SK-N-DZ (cell line): ENCODE measurements at places on chromosomes 5 and 9.

GRCh38 chr9:31334837-31335528 lies 1049.5 kb upstream of the ACO1 start:
- DNase-seq, result no peak

- no peak for DNase-seq
Measured at GRCh38 chr5:114407783-114408182, 45.9 kb downstream of the KCNN2 start.

GRCh38 chr9:80679916-80680315 lies 1009.4 kb downstream of the TLE1 start:
- DNase-seq, result peak; percentile 20

DNA sequence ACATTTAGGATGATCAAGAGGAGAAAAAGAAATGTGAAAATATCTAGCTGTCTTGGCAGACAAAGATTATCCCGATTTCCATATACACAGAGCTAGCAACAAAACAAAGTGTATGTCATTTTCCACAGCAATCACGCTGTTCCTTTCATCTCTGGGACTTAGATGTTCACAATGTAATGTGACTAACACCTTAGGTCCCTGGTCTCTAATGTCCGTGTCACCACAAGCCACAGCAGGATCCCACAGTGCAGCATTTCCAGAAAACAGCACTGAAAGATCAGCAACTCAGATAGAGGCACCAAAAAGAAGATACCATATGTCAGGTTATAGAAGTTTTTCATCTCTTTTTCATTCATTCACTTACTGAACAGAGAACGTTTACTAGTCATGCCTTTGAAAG lies 118.0 kb upstream of the TNPO1 start:
- DNase-seq, result no peak

DNA sequence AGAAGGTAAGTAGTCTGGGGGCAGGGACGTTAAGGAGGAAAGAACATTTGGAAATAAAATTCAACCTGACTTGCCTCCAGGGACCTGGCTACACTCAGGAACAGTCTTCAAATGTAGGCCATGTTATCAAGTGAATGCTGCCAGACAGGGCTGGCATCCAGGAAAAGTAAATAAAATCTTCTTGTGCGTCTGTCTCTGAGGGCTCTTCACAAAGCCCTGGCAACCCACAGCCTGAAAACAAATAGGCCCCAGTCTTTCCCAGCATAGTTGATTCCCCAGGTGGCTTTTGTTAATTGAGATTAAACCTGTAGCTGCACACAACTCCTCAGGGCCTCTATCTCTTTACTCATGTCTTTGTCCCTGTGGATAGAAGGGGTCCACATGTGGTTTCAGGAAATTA lies 55.4 kb downstream of the STK32A start:
- no peak for DNase-seq

GRCh38 chr9:83473488-83473971 lies 64.7 kb downstream of the FRMD3 start:
- DNase-seq, result no peak

DNA sequence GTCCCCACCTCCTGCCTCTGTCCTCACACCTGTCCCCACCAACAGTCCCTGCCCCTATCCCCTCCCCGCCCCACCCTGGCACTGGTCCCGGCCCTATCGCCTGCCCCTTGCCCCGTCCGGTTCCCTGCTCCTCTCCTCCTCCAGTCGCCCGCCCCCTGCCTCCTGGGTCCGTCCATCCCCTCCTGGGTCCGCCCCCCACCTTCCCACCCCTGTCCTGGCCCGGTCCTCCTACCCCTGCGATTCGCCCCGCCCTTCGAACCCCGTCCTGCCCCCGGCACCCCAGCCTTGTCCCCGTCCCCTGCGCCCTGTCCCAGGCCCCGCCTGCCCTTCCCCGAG lies 372 bp downstream of the EDF1 start:
- no peak for DNase-seq

DNA sequence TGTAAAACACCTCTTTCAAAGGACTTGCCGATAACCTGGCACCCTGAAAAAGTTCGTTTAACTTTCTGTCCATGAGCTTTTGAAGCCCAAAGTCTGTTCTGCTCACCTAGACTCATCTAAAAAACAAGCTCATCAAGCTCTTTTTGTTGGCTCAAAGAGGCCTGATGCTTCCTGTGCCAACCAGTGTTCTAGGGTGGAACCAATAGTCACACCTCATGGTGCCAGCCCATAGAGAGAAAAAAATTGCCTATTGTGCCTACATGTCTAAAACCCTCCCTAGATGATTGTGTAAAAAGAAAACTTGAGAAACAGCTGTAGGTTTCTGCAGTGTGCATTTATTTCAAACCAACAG lies 4.7 kb downstream of the SH3RF2 start:
- DNase-seq, result no peak

GRCh38 chr5:139955616-139956273 lies 87.4 kb downstream of the NRG2 start:
- DNase-seq, result no peak

DNA sequence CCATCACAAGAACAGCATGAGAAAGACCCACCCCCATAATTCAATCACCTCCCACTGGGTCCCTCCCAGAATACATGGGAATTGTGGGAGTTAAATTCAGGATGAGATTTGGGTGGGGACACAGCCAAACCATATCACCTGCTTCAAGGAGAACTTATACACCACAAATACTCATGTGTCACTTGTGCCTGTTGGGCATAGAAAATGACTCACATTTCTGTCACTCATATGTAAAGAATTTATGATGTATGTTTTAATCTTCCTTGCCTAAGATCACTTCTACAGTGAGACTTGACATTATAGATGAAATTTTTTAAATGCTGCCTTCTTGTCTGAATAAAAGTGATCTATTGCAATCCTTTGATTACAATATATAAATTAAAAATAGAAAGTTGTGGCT lies 23.0 kb upstream of the PRDM6 start:
- no peak for DNase-seq

DNA sequence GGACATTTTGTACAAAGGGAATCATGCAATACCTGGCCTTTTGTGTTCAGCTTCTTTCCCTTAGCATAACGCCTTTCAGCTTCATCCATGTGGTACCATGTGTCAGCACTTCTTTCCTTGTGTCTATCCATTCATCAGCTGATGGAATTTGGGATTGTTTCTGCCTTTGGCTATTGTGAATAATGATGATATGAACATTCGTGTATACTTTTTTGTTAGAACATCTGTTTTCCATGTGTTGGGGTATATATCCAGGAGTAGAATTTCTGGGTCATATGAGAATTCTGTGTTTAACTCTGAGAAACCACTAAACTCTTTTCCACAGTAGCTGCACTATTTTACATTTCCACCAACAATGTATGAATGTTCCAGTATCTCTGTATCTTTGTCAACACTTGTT lies 14.8 kb upstream of the PRRC2B start:
- DNase-seq, result no peak

GRCh38 chr5:150153957-150154617 lies 1.6 kb downstream of the PDGFRB start:
- peak; percentile 70 for DNase-seq

DNA sequence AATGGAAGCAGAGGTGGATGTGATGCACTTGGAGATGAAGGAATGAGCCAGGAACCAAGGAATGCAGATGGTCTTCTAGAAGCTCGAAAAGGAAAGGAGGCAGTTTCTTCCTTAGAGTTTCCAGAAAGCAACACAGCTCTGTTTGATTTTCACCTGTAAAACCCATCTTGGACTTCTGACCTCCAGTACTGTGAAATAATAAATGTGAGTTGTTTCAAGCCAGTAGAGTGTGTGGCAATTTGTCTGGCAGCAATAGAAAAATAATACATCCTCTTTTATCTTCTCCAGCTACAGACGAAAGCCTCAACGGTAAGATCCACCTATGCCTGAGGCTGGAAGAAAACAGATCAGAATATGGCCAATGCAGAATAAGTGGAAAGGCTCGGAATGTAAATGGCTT lies 199.7 kb downstream of the HINT1 start:
- no peak for DNase-seq

DNA sequence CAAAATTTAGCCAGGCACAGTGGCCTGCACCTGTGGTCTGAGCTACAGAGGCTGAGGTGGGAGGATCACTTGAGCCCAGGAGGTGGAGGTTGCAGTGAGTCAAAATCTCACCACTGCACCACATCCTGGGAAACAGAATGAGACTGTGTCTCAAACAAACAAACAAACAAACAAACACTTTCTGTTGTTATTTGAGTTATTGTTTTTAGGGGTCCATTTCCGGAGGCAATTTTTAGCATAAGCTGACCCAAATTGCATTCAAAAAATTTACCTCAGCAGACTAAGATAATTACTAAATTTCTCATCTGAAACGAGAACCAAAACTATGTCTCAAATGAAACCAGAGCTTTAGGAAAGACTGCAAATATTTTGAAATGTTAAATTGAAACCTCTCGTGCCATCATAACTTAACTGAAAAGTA lies 1485.1 kb downstream of the EFNA5 start:
- no peak for DNase-seq
